ENCODE measurements at places on chromosomes 5 and 9.
A peak's percentile ranks its signal among the peaks of the same experiment; 100 is the strongest.

- DNase-seq: no peak
Observed at GRCh38 chr5:72015103-72015548, 92.1 kb upstream of the MAP1B start.

GRCh38 chr5:122202952-122203351 is 73.6 kb downstream of the ZNF474 start:
- DNase-seq: no peak

DNA sequence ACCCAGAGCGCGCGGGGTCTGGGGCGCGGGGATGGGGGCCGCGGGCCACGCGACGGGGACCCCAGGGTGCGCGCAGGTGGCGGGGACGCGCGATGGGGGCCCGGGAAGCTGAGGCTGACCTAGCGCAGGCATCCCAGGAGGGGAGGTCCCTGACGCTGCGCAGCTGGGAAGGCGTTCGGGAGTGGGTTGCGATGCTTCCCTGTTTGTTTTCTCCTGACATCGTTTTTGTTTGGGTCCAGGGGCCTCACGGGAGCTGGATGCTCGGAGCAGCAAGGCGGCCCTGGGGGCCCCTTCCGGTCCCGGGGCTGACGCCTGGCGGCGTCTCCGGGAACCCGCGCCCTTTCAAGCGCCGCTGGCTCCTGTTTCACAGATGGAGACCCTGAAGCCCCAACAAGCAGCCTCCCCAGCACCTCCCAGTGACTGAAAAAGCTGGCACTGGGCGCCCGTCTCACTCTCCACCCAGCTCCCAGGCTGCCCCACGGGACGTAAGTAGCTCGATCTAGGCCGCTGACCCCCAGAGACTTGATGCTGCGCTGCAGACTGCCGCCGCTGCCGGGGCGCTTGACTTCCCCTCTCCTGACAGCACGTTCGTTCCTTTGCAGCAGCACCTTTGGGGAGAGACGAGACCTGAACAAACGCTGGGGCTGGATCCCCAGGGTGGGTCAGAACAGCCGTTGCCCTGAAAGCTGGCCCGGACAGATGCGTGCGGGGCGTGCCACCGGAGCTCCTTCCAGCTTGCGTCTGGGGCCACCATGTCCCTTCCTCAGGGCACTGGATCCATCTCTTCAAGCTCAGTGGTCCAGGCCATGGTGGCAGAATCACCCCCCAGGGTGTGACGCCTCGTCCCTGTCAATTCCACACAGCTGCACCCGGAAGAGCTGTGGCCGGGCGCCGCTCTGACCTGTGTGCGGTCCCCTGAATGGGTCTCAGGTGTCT is 593 bp downstream of the BRD3OS start:
- DNase-seq: peak; percentile 55

GRCh38 chr5:61289669-61290306 is 42.3 kb upstream of the ZSWIM6 start:
- DNase-seq: no peak

DNA sequence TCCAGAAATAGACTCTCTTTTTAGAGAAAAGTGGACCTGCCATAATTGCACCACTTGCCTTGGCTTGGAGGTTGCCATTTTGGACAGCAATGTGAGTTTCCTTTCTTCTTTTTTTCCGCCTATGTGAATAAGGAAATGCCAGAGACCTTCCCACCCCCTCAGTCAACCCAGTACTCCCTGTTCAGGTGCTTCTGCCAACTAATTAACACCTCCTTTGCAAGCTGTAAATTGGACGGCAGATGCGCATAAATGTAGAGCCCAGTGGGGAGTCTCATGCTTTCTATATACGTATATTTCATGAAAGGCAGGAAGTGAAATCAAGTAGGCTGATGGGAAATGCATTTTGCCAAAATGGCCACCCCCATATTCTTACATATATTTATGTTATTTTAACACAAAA is 269.8 kb upstream of the RFX3 start:
- DNase-seq: no peak

GRCh38 chr5:31630931-31631330 is 8.0 kb upstream of the PDZD2 start:
- no peak for DNase-seq

GRCh38 chr9:36399980-36400331 is at the start of gene RNF38:
RNF38 (minus strand) TSS chr9:36400269; CDS start chr9:36400108, 161 bp downstream.
- peak; percentile 74 for DNase-seq
